Cortex of kidney (tissue), 1 donor: ENCODE measurements at places on chromosomes 2 and 18.

DNA sequence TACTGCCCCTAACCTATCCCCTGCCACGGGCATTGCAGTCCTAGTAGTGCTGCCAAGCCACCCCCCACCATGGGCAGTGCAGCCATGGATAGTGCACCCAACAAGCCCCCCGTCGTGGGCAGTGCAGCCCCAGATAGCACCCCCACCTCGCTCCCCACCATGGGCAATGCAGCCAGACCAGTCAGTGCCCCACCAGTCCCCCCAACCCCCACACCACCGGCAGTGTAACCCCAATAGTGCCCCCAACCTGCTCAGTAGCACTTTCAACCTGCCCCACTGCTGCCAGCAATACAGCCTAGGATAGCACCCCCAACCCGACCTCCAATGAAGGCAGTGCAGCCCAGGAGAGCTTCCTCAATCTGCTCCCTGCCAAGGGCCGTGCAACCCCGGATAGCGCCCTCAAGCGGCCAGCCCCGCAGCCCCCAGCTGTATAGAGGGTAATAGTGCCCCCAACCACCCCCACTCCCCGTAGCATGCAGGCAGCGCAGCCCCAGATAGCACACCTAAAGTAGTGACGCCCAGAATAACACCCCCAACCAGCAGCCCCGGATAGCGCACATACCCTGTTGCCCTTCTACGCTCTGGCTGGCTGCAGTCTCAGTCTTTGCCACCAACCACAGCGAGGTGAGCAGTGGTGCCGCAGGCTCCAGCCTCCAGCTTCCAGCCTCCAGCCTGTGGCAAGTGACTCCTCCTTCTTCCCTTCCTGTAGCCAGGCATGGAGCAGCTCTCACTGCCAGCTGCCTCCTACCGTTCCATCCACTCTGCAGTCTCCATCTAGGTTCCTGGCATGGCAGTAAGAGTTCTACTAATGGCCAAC lies 45.4 kb upstream of the ANKRD62 start:
- DNase-seq, result no peak

DNA sequence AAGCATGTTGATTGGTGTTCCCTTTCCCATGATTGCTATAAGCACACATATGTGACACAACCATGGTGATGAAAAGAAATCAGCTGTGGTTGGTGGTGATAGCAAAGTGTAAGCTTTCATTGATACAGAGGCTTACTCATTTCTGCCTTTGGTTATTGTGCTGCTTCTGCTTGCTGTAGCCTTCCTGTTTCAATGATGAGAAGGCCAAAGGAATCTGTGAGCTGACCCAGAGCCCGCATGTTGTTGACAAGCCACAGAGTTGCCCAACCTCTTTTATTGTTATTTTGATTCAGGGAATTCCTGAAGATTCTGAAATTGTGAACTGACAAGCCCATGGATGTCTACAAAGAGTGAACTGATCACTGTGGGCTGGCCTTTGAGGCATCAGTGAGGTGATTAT lies 164.4 kb downstream of the TMEFF2 start:
- no peak for DNase-seq

DNA sequence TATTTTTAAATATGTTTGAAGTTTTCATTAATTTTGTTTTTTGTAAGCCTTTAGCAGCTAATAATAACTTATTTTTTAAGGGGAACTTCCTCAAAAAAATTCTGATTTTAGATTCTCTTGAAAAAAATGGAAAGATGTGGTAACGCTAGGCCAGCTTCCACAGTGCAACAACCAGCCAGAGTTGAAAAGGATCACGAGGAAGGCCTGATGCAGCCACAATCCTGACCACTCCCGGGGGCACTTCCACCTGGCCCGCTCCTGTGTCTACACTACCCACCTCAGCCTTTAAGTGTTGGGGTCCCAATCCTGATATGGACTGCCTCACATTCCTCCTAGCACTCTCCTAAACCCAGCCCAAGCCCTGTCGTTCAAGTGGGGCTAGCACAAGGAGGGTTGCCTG lies 101.1 kb downstream of the TMEM17 start:
- DNase-seq, result no peak

DNA sequence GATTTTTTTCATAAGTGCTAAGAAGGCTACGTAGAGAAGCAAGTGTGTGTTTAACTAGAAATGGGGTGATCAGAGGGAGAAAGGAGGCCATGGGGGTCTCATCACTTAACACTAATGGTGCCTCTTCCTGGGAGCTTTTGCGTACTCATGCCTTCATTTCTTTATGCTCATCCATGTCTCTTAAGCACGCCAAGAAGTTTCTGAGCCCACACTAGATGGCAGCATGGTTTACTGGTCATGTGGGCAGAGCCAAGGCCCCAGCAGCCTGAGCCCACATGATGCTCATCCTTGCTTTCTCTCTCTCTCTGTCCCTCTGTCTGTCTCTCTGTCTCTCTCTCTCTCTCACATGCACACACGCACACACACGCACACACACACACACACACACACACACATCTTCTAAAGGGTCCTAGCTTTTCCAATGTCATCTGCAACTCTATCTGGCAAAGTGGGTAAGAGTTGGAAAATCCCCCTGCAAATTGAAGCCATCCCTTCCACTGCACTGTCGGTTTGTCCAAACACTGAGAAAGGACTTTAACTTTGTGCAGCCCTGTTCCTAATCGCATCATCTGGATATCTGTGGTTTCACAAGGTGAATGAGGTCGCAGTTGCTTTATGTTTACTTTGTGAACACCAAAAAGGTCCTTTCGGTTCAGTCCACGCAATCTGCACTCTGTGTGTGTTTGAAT lies 137.1 kb upstream of the CCDC68 start:
- no peak for DNase-seq

DNA sequence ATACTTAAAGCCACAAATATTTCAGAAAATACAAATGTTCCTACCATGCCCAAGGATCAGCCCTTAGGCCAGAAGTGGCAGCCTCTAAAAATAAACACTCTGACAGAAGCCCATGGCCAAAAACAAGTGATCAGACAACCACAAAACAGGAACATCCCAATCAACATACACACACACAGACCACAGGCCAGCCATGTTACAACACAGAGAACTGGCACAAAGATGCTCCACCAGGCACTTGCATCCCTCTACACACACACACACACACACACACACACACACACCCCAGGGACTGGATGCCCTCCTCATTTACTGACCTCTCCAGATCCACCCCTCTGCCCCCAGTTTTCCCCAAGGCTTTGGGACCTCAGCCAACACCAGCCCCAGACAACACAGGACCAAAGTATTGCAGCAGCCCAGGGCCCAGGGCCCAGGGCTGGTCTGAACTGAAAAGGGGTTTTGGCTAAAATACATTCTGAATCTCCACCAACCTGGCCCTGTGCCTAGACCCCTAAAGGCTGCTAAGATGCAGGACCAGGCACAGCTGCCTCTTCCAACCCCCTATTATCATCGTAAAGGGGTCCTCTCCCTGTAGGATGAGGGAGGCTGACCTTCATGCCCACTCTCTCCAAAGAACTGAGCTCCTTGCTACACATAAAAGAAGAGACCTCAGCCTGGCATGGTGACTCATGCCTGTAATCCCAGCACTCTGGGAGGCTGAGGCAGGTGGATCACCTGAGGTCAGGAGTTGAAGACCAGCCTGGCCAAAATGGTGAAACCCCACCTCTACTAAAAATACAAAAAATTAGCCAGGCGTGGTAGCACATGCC lies 151.4 kb downstream of the TNS1 start:
- DNase-seq, result no peak

- DNase-seq, result no peak
Measured at GRCh38 chr18:46712406-46712805, 44.4 kb downstream of the ST8SIA5 start.

GRCh38 chr2:96330407-96330806 lies 5.2 kb upstream of the NCAPH start:
- no peak for DNase-seq

DNA sequence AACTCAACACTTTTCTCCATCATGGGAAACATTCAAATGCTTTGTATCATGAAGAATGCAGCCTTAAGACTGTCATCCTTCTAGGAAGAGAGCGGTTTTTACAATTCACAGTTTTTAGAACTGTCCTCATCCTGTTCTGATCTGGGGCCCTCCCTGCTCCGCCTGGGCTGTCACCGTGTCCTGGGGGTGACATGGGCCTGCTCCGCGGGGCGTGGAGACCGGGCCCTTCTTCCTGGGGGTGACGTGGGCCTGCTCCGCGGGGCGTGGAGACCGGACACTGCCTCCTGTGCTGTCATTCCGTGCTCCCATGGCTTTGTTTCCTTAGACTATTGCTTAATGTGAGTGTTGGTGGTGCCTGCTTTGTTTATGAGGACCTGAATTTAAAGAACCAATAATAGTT lies 122.8 kb downstream of the TMEM18 start:
- no peak for DNase-seq

- no peak for DNase-seq
Measured at GRCh38 chr2:105764059-105764458, 19.3 kb downstream of the NCK2 start.

DNA sequence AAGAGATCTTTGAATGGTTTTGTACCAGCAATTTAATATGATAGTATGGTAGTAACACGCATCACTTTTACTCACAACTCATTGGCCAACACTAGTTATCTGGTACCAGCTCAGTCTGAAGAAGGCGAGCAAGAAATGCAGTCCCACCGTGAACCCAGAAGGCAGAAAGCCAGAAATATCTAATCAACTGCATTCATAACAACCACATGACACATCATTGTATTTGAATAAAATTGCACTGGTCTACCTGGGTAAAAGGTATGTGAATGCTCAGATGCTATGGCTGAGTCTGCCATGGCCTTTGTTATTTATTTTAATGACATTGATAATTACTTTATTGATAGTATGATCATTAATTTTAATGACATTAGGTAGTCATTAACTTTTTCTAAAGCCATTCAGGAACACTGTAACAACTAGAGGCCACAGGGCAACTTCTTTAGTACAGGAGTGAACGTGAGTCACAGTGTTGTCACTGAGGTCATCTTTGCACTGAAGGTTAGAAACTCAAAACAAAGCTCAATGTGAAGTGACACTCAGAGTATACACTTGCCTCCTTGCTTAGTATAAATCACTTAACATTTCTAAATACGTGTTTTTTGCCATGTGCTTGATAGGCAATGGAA lies 475.6 kb upstream of the TNP1 start:
- DNase-seq, result no peak

GRCh38 chr2:19078709-19079108 lies 279.7 kb downstream of the OSR1 start:
- no peak for DNase-seq

GRCh38 chr2:68709421-68709911 lies 25.1 kb upstream of the ARHGAP25 start:
- no peak for DNase-seq

GRCh38 chr2:29990129-29990528 lies 68.7 kb upstream of the ALK start:
- DNase-seq, result no peak

DNA sequence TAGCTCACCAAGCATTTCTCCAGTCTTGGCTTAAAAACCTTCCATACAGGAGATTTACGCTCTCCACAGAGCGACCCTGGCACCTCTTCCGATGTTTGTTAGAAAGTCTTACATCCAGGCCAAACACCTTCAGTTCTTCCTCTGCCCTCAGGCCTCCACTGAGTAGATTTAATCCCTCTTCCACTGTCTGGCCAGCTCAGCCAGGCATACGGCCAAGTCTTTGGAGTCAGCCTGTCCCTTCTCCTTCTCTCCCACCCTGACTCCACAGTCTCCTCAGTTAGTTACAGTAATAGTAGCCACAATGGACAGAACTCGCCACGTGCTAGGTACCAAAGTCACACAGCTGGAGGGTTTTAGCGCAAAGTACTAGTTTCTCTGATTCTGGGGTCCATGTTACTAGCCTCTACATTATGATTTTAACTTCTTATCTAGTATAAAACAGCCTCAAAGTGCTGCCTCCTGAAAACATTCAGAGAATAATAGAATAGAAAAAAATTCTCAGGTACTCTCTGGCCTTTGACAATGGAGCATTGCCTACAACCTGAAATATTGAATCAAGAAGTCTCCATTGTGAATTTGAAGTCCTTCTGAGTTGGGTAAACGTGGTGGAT lies 39.5 kb downstream of the THNSL2 start:
- DNase-seq, result no peak

DNA sequence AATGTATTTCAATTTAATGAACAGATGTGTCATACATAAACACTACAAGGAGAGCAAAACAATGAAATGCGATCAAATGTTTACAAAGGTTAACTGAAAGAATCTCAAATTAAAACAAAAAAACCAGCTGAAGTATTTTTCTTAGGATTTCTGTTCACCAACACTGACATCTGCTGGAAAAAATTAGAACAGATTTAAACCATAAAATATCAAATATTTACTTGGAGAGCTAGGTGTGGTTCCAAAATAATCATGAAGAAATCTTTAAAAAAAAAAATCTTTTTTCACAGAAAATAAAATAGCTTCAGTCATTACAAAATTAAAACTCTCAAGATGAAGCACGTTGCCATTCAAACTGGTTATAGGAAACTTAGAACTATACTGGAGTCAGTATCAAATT lies 13.8 kb downstream of the MMADHC start:
- DNase-seq, result no peak

DNA sequence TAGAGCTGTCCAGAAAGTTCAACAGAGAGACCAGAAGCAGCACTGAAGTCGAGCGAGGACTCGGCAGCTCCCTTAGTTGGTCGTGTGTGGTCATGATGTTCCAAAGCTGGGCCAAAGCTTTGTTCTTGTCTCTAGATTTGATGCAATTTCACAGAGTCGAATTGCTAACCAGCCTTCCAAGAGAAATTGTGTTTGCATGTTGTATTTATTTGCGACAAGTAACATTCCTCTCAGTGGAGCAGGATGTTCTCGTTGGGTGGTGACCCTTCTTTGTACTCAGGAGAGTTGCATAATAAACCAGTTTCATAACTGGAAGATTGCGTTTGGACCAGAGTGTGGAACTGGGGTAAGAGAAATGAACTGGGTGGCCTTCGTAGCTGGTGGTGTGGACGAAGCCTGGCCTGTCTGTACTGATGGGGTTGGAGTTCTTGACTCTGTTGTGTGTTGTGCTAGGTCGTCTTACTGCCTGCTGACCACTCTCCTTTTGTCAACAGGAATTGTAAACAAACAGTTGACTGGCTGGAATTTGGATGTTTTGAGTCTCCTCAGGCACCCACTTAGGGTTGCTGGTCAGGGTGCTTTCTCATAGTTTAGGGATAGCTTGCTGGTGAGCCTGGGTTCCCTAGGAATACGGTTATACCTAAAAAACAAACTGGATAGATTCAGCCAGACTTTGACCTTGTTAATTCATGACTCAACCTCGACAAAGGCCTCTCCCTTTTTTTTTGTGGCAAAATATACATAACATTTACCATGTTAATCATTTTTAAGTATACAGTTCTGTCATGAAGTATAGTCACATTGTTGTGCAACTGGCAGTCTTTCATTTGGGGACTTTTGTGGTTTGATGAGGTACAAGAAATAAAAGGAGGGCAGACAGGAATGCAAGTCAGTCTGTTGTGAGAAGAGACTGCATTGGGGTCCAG lies 28.9 kb upstream of the TOGARAM2 start:
- DNase-seq, result no peak

- no peak for DNase-seq
Measured at GRCh38 chr2:44793322-44793870, 148.1 kb upstream of the SIX3 start.

GRCh38 chr2:47437287-47437686 lies 34.3 kb downstream of the MSH2 start:
- DNase-seq, result no peak

GRCh38 chr2:239329284-239329971 lies 71.4 kb downstream of the HDAC4 start:
- no peak for DNase-seq

- no peak for DNase-seq
Measured at GRCh38 chr2:143742581-143742980, 613.4 kb downstream of the ARHGAP15 start.
